Mucosa of gallbladder (tissue), 1 donor: ENCODE measurements at places on chromosomes 2 and 18. TPM values are rescaled to one million over a fixed set of nuclear protein-coding genes. Genes with fewer than 3 reads are reported as not detected.
A peak's percentile ranks its signal among the peaks of the same experiment; 100 is the strongest.

Gene RNF125
- 6.1 TPM for total RNA-seq

Gene CPLX4
- total RNA-seq = not detected

Gene RAX
- total RNA-seq = not detected

Gene C2orf15
- 5.8 TPM for total RNA-seq

Gene LYG2
- total RNA-seq = not detected

Gene TUBA4B
- not detected for total RNA-seq

Gene ARHGEF33
- 1.8 TPM for total RNA-seq

- no peak for DNase-seq
Measured at GRCh38 chr2:54081574-54081973, 33.8 kb upstream of the ACYP2 start.

DNA sequence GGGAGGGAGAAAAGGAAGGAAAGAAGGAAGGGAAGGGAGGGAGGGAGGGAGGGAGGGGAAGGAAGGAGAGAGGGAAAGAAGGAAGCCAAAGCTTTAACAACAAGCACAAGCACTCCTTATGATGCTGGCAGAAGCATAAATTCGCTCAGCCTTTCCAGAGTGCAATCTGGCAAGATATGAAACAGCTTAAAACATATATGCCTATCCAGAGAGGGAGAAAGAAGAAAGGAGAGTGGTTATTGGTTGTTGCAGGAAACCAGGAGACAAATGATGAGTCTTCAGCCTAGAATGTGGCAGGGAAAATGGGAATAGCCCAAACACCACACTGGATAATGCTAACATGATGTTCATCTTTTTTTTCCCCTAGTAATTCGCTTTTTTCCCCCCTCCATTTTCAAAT lies 64.0 kb downstream of the STPG4 start:
- no peak for DNase-seq

GRCh38 chr18:48292229-48292628 lies 117.0 kb downstream of the ZBTB7C start:
- DNase-seq = no peak

DNA sequence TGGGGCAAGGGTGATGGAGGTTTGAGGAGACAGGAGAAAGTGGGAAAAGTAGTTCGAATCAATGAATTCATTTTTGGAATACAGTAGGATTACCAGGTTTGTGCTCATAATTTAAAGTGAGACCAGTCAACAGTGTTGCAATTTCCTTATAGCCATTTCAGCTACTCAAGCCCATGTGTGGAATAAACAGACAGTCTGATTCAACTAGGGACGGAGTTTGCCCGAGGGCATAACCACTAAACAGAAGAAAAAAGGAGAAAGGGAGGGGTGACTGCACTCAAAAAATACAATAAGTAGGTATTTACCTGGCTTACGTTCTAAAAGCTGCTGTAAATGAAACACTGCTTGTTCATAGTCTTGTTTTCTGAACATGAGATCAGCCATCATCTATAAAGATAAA lies 55.2 kb downstream of the TTC21B start:
- no peak for DNase-seq

DNA sequence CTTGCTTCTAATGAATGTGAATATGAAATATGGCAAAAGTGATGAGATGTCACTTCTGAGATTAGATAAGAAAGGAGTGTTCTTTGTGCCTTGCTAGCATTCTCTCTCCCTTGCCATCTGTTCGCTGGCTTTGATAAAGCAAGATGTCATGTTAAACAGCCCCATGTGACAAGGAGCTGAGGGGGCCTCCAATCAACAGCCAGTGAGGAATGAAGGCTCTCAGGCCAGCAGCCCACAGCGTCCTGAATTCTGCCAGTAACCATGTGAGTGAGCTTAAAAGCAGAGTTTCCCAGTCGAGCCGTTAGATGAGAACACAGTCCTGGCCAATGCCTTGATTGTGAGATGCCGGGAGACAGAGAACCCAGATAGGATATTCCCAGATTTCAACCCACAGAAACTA lies 198.8 kb downstream of the IRS1 start:
- no peak for DNase-seq

DNA sequence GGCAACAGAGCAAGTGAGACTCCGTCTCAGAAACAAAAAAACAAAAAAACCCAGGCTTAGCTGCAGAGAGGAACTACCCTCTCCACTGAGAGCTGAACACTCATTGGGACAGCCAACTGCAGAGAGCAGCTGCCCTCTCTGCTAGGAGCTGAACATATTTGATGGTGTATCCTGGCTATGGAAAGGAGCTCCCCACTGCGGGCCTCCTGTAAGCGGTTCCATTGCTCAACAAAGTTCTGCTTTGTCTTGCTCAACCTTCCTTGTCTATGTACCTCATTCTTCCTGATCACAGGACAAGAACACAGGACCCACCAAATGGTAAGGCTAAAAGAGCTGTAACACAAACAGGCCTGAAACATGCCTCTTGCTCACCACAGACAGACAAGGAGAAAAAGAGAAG lies 246.3 kb upstream of the LRRTM4 start:
- DNase-seq = no peak

- DNase-seq = no peak
Measured at GRCh38 chr2:169613876-169614275, 29.7 kb downstream of the PPIG start.

- DNase-seq = no peak
Measured at GRCh38 chr18:6648581-6648980, 80.9 kb upstream of the ARHGAP28 start.

DNA sequence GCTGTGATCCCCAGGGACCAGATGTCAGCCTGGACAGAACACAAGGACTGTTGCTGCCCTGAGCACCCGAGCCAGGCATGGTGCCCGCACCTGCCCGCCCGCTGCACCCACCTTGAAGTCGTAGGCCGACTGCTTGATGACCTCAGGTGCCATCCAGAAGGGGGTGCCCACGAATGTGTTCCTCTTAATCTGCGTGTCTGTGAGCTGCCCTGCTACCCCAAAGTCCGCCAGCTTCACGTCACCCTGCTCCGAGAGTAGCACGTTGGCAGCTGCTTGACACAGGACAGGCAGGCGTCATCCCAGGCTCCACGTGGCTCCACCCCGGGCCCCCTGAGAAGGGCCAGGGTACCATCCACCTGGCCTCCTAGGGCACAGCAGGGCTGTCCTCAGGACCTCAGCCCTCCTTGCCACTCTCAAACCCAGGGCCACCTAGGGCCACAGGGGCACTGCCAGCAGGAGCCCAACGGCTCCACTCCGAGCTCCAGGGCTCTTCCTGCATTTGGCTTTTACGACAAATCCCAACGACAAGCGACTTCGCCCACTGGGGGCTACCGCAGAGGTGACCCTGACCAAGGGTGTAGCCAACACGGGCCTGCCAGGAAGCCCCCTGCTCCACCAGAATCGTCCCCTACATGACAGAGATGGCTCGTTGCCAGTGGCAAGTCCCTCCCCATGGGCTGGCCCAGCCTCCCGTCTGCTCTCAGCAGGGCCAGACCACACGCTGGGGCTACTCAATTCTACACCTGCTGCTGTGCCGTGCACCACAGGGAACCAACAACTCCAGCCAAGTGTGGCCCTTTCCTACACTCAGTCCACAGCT lies 9.0 kb downstream of the STK25 start:
- no peak for DNase-seq

DNA sequence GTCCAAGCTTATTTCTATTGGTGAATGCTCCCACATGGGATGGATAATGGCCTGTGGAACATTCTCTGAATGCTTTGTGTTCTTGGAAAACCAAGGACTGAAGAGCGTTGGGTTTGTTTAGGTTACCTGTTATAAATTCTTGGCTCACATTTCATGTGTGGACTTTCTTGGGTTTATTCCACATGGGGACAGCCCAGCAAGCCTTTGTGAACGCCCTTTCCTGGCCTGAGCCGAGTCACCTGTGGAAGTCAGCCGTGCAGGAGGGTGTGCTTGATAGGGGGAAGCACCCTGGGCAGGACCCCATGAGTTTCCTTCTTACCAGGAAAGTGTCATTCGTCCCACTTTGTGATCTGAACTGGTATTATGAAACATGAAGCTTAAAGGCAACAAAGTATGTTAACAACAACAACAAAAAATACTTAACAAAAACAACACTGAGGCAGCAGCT lies 4.1 kb downstream of the RAB31 start:
- DNase-seq = no peak

DNA sequence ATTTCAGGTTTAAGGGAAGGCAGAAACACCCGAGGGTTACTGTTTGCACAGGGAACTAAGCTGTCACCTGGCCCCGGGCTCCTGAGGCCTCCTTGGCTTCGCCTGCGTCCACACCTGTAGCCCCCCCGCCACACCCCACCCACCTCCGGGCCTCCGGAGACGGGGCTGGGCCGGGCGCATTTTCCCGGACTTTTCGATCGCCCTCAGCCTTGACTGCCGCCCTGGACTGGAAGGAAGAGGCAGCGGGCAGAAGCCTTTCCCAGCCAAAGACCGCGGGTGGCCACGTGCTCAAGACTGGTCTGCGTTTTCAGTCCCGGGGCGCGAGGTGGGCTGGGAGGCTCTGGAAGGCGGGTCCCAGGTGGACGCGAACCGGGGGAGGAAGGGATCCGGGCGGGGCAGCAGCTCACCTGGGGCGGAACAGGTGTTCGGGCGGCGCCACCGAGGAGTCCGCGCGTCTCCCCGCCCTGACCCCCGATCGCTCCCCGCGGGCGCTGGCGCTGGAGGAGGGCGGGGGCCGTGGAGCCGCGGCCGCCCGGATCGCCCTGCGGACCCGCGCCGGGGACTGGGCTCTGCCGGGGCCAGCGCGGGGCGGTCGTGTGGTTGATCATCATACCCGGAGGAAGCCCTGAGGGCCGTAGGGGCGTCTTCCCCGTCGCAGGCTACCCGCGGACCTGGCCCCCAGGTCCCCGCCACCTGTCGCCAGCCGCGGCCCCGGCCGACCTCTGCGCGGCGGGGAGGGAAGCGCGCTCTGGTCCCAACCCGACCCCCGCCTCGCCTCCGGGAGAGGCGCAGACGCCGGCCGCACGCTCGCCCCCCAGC lies 3.2 kb downstream of the ID2 start:
- peak; percentile 87 for DNase-seq

DNA sequence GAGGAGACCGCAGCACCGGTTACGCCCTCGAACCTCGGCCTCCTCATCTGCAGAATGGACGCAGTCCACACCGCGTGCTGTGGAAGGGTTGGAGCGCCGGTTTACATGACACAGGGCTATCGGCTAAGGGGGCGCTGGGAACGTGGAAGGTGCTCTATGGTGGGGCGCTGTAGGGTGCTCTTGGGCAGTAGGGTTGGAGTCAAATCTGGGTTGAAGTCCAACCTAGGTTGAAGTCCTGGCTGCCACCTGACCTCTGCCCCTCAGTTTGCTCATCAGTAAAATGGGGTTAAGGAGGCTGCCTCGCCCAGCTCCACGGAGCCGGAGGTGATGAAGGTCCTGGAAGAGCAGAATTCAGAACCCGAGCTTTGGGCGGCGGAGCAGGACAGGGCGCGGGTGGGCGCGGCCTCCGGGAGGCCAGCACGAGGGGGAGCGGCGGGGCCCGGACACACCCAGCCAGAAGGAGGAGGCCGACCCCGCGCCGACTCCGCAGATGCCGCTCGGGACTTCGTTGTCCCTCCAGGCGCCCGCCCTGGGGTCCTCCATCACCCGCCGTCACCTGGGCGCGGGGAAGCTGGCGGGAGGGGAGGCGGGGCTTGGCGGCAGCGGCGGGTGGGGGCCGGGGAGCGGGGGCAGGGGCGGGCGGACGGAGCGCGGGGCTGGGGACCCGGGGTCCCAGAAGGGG lies 558 bp upstream of the GAREM2 start:
- no peak for DNase-seq

GRCh38 chr18:28398471-28398870 lies 221.5 kb upstream of the CDH2 start:
- DNase-seq = no peak

DNA sequence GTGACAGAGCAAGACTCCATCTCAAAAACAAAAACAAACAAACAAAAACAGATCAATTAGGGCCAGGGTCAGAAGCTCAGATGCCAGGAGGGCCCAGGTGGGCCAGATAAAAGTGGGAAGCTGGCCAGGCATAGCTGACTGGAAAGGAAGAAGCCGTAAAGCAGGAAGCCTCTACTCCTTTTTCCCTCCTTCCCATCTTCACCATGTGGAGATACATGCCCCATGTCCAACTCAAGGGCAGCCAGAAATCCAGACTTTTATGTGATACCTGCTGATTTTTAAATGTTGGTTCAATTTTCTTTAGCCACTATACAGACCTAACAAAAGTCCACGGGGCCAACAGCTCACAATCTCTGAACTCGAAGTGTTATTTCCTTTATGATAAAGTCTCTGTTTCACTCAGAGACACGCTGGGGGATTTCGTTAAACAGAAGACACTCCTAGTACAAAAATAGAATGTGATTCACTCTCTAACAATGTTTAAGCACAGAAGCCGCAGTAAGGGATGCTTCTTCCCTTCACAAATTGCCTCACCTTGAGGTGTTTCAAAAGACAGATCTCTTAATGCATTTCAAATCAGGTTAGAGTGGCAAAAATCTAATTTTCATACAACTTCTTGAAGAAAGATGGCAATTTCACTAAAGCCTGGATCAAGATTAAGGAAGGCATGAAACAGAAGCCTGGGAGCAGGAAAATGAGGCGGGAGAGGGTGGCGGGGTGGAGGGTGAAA lies 14.0 kb downstream of the TMEM247 start:
- no peak for DNase-seq
